GM23248 (cell line): ENCODE measurements at places on chromosomes 3 and 15.

GRCh38 chr15:30905821-30906220 is 2.1 kb downstream of the FAN1 start:
- no peak for DNase-seq

DNA sequence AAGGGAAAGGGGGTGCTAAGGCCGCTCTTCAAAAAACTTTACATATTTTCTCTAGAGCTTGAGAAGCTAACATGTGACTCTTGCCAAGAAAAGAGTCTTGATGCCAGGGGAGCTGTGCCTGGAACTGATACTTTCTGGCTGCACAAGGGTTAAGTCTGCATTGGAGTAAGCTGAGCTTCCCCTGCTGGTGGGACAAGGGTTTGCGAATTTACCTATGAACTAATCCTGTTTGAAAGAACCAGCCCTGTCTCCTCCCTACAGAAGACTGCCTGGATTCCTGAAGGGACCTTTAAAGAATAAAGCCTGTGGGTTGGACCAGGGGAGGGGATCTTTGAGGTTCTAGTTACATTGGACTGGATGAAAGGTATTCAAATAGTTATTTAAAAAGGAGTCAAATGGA is 58.3 kb upstream of the EPHA3 start:
- no peak for DNase-seq

- no peak for DNase-seq
Measured at GRCh38 chr3:167397826-167398225, 17.7 kb upstream of the ZBBX start.

DNA sequence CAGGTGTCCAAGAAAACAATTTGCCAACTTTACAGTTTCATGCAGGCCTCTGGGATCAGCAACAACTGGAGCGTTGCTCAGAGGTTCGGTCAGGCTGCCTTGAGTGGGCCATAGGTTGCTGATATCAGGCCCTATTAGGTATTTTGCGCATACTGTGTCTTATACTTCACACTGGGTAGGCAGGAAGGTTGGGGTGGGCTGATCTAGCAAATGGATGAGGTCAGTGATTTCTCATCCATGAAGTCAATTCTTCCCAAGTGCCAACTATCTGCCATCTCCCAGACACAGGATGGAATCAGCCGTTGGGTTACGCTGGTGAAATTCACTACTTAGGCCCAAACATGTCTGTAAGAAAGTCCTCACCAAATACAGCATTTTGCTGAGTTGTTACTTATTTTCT is 77.6 kb downstream of the SLC7A14 start:
- no peak for DNase-seq

GRCh38 chr3:78405745-78406144 is 1362.1 kb downstream of the ROBO1 start:
- peak; percentile 6 for DNase-seq
